ENCODE measurements at places on chromosomes 16 and 17.

DNA sequence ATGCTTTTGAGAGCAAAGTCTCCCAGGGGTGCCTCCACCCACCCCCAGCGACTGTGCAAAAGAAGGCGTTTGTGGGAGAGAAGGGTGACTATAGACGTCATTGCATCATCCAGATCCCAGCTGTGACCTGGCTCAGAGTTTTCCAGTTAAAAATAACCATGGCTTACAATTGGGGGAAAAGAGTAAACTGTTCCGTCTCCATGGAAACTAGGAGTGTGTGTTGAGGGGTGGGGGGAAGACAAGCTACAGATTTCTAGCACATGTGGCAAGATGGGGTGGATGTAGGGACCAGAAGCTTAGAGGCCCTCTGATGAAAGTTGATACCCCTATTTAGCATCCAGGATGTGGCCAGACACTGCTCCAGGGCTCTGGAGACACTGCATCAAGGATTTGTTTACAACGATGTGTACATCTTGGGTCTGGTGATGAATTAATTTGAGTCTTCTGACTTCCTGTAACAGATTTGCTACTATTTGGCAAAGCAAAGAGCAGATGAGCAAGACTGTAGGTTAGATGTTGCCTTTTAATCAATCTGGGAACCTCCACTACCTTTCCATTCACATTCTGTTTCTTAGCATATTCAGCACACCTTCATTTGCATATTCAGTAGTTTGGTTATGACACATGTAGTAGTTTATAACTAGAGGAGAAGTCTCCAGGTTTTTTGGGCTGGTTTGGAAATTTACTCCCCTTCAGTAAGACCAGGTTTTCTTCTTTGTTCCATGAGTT lies 6.2 kb upstream of the DUSP14 start:
- no peak for DNase-seq

DNA sequence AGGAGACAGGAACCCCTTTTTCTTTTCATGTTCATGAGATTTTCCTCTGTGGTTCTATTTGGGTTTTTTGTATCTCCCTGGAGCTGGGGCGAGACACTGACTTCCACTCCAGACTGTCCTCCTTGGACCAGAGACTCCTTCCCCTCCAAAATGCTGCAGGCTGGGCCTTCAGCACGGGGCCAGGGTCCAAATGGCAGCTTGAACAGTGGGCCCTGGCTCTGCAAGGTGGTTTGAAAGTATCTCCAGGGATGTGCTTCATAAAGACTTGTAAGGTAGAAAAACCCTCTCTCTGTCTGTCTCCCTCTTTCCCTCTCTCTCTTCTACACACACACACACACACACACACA lies 236.1 kb downstream of the ZNF423 start:
- DNase-seq, result no peak

DNA sequence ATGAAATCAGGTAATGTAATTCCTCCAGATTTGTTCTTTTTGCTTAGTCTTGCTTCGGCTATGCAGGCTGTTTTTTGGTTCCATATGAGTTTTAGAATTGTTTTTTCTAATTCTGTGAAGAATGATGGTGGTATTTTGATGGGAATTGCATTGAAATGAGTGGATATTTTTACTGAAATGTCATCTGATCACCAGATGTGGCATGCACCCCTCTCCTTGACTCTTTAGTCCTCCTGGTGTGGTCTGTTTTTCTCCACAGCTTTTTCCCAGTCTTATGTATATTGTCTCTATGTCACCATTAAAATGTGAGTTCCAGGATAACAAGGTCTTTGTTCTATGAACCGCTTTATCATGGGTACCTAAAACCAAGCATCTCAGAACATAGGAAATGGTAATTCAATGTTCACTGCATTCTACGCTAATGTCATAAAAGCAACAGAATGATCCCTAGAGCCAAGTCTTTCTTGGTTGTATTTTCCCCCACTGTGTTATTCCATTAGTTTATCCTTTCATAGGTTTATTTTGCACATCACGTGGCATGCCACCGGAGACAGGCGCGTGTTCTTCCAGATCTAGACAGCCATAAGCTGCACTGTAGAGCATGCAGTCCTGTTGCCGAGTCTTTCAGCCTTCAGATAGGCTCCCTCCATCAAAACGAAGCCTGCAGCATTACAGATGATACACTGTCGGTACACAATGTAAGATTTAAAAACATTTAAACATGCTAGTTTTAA lies 172.5 kb downstream of the RPTOR start:
- DNase-seq, result no peak

GRCh38 chr17:2089021-2089422 lies 34.1 kb downstream of the HIC1 start:
- no peak for DNase-seq

DNA sequence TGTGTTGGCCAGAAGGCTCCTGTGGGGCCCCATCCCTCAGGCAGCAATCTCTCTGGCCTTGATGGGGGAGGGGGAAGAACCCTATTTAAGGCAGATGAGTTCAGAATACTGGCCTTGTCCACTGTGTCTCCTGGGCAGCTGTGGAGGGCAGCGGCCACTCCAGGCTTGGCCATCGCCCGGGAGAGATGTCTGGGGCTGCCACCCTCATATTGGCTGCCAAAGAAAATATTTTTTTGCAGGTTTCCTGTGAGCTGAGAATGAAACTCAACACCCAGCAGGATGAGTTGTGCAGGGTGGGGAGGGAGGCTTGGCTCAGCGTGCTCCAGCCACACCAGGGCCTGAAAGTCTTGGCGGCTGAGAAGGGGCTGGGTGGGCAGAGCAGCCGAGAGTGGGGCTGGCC lies 14.4 kb upstream of the TIMP2 start:
- no peak for DNase-seq

Data from T47D (cell line).